ENCODE measurements at places on chromosomes 7 and 10.

DNA sequence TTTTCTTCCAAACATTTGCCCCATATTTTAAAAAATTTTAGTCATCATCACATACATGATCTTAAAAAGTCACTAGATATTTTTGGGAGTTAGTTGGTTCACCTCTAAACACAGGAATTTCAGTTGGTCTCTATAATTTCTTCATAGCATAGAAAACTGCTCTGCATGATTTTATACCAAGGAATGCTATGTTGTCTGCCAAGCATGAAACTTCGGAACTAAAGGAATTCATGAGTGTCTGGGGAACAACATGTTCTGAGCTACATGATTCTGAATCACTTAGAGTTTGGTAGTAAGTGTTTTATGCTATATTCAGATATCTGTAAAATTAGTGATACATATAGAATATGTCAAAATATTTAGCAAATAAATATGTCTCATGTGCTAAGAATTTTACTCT, 957.8 kb downstream of the GATA3 start:
- no peak for DNase-seq

DNA sequence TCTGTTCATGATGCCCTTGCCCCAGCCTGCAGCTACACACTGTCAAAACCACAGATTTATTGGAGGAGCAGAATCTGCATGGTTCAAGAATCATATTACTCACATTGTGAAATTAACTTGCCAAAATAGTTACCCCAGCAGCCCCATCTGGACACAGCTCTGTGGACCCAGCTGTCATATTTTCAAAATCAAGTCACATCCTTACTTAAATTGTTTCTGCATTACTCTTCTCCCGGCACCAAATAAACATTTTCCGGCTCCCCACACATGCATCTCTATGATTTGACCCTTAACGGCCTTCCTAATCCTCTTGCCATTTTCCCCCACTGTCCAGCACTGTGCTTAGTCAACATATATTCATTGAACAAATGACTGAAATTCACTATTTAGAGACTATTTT, 43.8 kb upstream of the GPR26 start:
- peak; percentile 86 for DNase-seq

DNA sequence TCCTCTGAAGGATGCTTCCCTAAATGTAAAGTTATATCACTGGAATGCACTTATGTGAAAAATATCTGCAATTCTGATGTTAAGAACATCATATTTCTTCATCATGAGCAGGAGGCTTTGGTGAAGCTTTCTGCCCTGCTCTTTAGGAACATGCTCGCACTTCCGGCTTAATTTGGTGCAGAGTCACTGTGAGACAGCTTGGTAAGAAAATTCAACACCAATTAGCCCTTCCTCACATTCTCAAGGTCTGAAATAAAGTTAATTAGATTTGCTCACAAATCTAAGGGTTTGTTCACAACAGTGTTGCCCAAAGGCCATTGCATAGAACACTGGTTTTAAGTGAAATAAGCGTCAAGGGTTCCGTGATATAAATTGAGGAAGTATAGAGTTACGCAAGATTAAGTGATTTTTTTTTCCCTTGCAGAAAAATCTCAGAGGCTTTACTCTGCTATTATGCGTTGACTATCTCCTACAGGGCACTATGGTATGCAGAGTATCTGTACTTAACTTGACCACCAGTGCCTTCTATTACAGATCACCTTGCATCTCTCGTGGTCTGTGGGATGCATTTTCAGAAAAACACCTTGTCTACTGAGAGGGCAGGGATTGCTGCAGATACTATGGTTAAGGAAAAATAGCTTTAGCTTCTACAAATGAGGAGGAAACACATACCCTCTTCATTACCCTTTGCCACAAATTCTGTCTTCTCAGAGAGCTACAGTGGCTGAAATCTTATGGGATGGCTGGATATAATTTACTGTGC, 953.9 kb downstream of the TYW1 start:
- DNase-seq = no peak

DNA sequence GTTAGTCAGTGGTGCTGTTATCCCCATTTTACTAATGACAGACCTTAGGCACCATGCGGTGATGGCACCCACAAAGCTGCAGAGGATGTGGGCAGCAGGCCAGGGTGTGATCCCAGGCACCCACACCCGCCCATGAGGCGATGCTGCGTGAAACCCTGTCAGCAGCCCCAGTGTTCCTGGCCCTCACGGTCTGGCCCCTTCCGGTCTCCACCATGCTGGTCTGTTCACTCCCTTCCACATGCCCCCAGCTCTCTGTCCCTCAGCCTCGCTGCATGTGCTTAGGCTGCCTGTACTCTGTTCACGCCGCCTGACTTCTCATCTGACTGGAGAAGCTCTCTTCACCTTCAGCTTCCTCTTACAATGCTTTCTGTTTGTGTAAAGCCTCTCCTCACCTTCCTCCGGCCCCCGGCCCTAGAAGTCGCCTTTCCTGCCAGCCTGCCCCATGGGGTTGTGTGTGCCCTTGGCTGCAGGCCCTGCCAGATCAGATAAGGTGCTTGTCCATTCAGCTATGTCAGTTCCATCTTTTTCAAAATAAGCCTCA, 17.6 kb upstream of the ORAI2 start:
- no peak for DNase-seq

DNA sequence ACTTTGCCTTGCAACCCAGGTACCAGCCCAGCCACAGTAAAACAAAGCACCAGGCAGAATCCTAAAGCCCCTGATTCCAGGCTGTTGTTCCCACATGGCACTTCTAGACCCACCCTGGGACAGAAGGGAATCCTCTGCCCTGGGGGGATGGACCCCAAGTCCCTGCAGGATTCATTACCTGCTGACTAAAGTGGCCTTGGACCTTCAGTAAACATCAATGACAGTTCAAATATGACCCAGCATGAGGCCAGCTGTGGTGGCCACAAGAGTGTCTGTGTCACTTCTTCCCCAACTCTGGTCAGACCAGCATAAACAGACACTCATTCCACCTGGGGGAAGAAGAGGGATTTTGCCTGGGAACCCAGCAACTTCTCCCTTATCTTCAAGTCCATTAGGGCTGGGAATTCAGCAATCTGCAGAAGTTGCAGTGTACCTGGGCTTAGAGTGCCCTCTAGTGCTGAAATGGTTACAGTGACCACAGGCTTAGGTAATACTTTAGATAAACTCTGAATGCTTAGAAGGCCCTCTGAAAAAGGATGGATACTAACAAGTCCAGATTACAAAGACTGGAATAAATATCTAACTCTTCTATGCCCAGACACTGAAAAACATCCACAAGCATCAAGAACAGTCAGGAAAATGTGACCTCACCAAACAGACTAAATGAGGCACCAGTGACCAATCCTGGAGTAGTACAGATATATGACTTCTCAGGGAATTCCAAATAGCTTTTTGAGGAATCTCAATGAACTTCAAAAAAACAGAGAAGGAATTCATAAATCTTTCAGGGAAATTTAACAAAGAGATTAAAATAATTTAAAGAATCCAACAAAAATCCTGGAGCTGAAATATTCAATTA, 108.5 kb upstream of the TMEM168 start:
- DNase-seq = peak; percentile 38

GRCh38 chr7:127959770-127960169, 71.5 kb downstream of the LRRC4 start:
- DNase-seq = no peak

DNA sequence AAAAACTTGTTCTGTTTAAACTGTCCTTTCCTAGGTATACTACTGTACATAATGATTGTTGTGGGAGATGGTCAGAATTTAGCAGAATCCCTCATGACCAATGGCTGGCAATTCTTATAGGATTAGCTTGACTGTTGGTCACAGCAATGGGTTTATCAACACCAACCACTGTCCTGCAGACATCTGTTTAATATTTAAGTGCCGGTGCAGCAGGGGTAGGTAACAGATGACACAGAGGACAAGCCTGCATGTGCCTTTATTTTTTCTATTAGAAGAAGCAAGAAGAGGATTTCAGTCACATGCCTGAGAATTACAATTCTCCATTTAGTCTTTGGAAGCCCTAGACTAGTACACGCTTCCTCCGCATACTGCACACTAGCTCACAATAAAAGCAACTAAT, 48.4 kb downstream of the CCDC6 start:
- DNase-seq = no peak

DNA sequence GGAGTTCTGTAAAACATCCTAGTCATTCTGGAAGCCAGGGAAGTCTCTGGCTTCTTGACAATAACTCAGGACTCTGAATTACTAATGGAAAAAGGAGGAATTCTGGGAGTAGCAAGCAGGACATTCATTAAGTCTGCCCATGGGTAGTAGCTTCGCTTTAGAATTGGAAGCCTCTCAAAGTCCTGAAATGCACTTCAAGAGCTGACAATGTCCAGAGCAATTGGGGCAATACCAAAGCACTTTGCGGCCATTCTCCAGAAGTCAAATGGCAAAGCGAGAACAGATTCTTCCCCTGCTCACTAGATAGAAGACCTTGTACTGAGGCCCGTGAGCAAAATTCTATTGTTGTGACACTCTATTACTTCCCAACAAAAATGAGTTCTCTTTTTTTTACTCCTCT, 150.3 kb upstream of the FRMD4A start:
- no peak for DNase-seq

DNA sequence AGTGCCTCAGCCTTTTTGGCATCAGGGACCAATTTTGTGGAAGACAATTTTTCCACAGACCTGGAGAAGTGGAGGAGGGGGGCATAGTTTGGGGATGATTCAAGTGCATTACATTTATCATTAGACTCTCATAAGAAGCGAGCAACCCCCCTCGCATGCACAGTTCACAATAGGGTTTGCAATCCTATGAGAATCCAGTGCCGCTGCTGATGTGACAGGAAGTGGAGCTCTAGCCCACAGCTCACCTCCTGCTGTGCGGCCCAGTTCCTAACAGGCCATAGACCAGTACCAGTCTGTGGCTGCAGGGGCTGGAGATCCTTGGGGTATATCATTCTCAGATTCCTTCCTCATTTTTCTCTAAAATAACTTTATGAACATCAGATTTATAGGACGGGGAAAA, 50.8 kb downstream of the ATAD1 start:
- no peak for DNase-seq

GRCh38 chr7:497946-498655, 21.5 kb downstream of the PDGFA start:
- DNase-seq = no peak

- DNase-seq = no peak
Observed at GRCh38 chr7:155312633-155313032, 15.0 kb downstream of the INSIG1 start.

- no peak for DNase-seq
Observed at GRCh38 chr10:43430926-43431663, 5.8 kb upstream of the ZNF487 start.

DNA sequence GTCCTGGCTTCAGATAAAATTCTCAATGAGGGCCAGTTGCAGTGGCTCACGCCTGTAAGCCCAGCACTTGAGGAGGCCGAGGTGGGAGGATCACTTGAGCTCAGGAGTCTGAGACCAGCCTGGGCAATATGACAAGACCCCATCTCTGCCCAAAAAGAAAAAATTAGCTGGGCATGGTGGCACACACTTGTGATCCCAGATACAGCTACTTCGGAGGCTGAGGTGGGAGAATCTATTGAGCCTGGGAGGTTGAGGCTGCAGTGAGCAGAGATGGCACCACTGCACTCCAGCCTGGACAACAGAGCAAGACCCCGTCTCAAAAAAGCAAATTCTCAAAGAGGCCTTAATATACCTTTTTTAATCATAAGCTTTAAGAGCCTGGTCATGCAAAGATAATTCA, 142.9 kb downstream of the CUX1 start:
- no peak for DNase-seq

DNA sequence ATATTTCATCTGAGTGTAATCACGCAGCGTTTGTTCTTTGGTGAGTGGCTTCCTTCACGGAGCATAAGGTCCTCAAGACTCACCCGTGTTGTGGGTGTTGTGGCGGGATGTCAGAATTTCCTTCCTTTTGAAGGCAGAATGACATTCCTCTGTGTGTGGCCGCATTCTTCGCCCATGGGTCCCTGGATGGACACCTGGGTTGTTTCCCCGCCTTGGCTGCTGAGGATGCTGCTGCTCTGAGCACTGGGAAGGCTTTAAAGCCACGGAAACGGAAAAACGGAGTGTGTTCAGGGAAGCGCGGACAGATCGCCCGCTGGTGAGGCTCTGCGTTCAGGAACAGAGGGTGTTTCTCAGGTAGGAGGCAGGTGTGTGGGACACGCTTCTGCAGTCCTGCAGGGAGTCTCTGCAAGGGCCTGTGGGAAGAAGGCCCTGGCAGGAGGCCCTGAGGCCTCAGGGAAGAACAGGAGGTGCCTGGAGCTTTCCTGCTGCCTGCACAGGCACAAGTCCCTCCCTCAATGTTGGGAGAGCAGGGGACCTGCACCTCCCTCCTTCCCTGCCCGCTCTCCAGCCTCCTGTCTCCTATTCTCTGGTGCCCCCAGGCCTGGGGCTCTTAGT, 35.7 kb upstream of the SHH start:
- no peak for DNase-seq

Data from AG09319 (cell line).